Germinal center (tissue), 1 donor: ENCODE measurements at places on chromosomes 2 and 18.
A peak's percentile ranks its signal among the peaks of the same experiment; 100 is the strongest.

- no peak for DNase-seq
These were observed 63.3 kb upstream of the STK17B start for GRCh38 chr2:196234672-196235071.

DNA sequence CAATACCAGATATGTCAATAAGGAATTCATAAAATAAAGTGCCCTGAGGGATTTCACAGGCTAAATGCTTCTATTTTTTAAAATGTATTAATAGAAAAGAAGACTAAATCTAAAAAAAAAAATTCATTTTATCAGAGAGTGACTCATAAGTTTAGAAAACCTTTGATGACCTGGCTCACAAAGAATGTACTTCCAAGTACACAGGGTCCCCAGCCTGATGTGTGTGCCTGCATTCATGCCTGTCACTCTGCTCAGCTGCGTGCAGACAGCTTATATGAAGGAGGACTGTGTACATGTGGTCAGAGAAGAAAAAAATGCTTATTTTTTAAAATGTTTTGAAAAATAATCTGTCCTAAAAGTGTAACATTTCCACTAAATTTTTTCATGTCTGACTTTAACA is 3.0 kb upstream of the CPS1 start:
- DNase-seq, result no peak

DNA sequence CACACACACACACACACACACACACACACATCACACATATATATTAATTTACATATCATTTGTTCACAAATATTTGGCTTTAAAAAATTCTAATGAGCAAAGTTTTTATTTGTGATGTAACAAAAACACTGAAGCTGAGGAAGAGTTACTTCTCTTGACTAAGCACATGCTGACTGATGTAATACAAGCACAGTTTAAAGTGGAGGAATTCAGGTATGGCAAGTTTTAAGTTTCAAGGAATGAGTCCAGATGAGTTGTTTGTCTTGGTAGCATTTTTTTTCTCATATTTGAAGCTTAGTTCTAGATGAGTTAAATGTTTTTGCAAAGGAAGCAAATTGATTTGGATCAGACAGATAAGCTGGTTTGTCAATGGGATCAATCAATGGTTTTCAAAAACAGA is 20.2 kb upstream of the CALCRL start:
- DNase-seq, result no peak

- no peak for DNase-seq
These were observed 217.5 kb downstream of the TGIF1 start for GRCh38 chr18:3667255-3668137.

GRCh38 chr18:49070552-49070951 is 119.8 kb upstream of the SMAD7 start:
- no peak for DNase-seq

GRCh38 chr2:186276909-186277308 is 209.2 kb upstream of the ZC3H15 start:
- no peak for DNase-seq

DNA sequence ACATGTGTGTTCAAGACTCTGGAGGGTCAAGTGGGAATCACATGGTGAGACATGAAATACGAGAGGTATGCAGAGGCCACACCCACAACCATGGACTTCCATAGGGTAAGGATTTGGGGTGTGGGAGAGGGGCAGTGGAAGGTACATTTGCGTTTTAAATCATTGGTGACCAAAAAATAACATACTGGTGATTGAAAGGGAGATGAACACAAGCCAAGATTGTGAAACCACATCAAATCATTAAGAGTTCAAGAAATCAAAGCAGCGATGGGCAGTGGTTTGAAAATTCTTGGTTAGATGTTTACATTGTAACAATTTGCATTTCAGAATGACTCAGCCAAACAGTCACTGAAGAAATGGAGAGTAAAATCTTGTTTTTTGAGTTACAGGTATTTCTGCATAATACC is 1.9 kb upstream of the CABYR start:
- DNase-seq, result no peak

GRCh38 chr2:213766062-213766461 is 481.8 kb downstream of the SPAG16 start:
- no peak for DNase-seq

GRCh38 chr18:56167366-56167765 is 471.0 kb downstream of the TXNL1 start:
- DNase-seq, result no peak

- no peak for DNase-seq
These were observed 26.5 kb downstream of the EIF4E2 start for GRCh38 chr2:232576995-232577394.

- no peak for DNase-seq
These were observed 293.8 kb downstream of the CNTNAP5 start for GRCh38 chr2:124318913-124319312.

- DNase-seq, result no peak
These were observed 435.1 kb downstream of the DLGAP1 start for GRCh38 chr18:4020026-4020425.

GRCh38 chr2:173126819-173127218 is 51.2 kb downstream of the MAP3K20 start:
- DNase-seq, result no peak

DNA sequence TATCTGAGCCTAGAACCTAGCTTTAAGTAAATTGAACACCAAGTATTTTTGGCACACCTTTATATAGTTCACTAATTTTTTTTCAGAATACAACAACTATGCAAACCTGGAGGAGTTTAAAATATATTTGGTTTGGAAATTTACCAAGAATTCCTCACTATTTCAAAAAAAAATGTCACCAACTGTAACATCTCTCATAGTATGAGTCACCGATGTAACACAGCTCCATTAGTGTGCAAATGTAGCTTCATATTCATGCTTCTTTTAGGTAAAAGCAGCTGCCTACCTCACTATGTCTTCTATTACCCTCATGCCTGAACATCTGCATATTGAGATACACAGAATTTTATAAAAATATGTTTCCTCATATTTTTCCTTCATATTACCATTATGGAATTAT is 80.5 kb downstream of the NRXN1 start:
- no peak for DNase-seq

- DNase-seq, result no peak
These were observed 128.4 kb downstream of the NBAS start for GRCh38 chr2:15432642-15433256.

DNA sequence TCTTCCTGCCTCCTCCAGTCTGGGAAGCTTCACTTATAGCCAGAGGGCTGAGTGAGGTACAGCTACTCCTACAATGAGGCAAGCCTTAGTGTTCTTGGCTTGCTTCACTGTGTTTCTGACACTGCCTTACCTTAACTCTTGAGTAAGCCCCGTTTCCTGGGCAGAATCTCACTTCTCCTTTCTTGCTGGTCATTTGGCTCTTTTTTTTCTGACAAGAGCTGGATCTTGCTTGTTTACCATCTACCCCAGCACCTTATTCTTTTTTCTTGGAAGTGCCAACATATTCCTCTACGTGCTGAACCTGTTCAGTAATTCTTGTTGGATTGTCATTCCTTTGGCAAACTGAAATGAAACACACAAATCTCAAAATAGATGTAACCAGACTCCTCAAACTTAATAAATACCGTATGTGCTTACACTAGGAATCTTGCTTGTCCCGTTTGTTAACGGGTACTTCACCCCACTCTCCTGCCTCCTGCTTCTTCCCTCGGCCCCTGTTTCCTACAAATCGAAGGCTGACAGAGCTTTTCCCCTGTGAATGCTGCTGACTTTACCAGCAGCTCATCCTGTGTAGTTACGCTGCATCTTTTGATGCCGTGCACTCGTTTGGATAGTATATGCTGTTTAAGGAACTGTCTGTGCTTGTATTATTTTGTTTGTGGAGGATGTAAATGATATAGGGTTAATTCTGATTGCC is 132.2 kb downstream of the FMNL2 start:
- DNase-seq, result peak; percentile 46

DNA sequence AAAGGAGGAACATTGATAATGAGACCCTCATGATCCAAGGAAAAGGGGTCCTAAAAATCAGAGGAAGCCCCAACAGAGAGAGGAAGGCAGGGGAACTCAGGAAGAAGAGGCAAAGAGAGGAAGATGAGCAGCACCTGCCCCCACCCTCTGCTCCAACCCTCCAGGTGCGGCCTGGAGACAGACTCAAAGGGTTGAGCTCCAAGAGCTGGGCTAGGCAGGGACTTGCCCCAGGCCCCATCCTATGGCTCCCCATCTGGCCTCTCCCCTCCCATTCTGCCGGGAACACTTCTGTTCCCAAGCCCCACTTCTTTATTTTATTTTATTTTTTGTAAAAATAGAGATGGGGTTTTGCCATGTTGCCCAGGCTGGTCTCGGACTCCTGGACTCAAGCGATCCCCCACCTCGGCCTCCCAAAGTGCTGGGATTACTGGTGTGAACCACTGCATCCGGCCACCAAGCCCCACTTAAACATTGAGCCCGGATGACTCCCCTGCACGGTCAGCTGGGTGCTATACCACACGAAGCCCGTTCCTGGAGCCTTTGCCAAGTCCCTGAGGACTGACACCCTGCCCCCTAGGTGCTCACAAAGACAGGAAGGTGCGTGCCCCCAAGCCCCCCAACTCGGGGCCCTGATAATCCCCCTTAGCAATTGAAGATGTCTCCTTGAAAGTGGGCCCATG is 3.8 kb upstream of the GPR55 start:
- DNase-seq, result no peak

DNA sequence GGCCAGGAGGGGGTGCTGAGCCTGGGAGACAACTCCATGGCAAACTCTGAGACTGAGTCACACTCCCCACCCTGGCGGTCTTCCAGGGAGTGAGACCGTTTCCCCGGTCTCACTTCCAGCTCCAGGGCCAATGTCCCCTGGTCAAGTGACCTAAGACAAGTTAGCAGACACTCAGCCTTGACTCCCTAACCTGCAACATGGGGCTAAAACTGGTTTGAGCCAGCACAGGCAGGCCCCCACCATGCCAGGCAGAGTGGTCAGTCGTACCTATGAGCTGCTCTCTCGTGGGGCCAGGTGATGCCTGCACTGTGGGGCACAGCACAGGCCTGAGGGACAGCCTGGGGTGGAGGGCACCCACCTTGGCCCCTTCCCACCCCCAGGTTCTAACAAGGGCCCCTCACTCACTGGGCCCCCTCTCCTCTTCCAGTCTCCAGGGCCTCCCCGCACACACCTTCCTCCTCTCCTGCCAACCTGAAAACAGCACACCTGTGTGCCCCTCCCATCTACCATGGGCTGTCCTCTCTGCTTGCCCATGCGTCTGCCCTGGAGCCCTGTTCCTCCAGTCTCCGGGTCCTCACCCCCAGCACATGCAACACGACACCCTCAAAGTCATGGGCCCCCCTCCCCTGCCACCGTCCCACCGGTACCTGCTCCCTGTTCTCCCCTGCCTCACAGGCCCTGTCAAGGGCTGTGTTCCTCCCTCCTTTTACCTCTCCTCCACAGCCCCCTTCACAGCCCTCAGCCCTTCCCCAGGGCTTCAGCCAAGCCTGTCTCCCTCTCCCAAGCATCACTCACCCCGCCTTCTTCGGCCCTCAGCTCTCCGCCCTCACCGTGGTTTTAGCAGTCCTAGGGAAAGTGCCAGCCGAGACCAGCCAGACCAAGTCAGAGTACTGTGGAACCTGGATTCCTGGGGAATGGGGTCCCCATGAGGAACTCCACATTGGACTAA is 1.6 kb downstream of the GPR17 start:
- no peak for DNase-seq

DNA sequence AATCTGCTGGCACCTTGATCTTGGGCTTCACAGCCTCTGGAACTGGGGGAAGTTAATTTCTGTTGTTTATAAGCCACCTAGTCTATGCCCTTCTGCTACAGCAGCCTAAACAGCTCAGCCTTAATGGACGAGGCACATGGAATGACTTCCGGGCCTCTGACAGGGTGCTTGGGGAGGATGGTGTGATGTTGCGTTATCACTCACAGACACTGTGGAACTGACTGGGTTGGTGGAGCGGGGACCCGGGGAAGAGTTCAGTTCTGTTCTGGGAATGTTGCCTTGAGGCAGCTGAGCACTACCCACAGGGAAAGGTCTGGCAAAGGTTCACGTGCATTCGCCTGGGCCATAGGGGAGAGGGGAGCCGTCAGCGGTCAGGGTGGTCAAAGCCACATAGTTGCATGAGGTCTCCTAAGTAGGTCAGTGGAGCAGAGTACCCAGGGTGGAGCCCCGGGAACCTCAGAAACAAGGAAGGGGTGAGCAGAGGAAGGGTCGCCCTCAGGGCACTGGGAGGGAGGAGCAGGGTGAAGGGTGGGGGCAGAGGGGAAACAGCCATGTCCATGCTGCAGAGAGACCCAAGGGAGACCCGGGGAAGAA is 36.2 kb downstream of the LRRFIP1 start:
- no peak for DNase-seq

DNA sequence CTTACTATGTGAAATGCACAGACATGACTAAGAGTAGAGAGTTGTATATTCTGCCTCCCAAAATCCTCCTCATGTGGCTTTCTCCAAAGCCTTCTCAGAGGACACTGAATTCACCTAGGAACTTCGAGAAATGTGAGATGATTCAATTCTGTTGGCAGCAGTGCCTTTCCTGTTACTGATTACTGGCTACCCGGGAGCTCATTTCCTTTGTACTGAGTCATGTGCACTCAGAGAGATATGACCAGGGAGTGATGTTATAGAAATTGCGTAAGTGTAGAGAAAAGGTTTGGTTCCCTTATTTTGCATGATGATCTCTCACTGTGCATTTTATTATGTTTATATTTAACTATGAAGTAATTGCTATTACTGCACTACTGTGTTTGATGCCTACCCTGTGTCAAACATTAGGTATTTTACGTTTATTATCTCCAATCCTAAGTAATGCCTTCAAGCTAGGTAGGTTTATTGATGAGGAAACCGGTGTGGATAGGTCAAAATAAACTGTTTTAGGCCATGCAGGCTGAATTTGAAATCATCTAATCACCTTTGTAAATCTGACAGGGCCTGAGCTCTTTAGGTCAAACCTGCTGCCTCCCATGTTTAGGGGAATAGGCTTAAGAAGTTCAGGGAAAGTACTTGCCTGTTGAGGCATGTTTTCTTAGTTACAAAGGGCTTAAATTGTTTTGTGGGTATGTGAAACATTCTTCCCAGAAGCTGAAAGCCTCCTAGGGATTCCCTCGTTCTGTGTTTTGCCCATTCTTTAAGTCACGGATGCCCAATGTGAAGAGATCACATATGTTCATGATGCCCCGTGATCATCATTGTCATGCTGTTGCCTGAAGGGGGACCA is 86.8 kb downstream of the FMNL2 start:
- DNase-seq, result no peak

DNA sequence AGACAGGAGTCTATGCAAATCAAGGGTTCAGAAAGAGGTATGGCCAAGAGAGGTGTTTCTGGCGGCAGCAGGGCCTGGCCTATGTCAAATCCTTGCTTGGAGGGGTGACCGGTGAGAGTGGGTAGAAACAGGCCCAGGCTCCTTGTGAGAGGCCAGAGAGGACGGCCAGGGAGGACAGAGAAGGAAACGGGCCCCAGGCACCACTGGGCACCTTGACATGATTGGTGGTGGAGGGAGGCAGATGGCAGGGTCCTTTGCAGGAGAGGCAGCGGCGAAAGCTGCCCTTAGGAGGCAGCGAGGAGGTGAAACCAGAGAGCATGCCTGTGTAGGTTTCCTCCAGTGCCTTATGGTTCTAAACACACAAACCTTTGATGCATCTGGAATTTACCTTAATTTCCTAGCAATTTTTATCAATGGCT is 6.2 kb downstream of the RAMP1 start:
- no peak for DNase-seq

DNA sequence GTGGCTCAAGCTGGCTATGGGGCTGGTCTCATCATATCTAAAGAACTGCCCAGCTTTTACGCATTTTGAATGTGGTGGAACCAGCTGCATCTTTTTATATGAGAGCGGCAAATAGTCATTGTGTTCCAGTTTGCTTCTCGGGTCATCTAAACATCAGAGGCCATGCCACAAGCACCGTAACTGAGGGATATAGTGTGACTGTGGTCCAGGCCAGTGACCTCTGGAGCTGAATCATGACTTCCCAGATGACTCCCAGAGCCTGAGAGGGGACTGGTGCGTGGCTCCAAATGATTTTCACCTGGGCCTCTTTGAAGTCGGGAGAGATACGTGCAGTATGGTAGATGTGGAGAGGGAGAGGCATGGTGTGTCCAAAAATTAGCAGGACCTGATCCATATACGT is 271.0 kb downstream of the NEDD4L start:
- DNase-seq, result no peak
